Activated CD8-positive, alpha-beta memory T cell treated with anti-CD3 and anti-CD28 coated beads for 48 hours (primary cell): ENCODE measurements at places on chromosomes 1 and 21.

GRCh38 chr1:213211201-213211600 lies 160.2 kb downstream of the RPS6KC1 start:
- no peak for DNase-seq

DNA sequence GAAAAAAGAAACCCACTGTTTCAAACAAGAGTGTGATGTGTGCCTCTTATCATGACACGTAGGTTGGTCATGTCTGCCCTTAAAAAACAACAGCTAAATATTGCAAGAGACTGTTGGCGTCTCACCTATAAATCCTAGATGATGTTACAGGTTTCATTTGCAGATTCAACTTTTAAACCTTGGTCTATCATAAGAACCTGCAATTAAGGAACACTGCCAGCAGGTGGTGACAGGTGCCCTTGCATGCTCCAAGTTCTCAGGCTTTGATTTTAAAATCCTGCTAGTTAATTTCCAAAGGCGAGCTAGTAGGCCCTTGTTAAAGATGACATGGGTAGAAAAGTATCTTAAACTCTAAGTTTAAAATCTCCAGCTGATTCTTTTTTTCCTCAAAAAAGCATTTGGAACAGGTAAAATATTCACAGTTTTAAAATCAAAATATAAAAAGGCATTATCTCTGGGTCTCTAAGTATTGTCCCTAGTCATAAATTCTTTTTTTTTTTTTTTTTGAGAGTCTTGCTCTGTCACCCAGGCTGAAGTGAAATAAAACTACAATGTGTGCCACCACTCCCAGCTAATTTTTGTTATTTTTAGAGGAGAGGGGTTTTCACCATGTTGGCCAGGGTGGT lies 39.1 kb downstream of the CLSTN1 start:
- no peak for DNase-seq

DNA sequence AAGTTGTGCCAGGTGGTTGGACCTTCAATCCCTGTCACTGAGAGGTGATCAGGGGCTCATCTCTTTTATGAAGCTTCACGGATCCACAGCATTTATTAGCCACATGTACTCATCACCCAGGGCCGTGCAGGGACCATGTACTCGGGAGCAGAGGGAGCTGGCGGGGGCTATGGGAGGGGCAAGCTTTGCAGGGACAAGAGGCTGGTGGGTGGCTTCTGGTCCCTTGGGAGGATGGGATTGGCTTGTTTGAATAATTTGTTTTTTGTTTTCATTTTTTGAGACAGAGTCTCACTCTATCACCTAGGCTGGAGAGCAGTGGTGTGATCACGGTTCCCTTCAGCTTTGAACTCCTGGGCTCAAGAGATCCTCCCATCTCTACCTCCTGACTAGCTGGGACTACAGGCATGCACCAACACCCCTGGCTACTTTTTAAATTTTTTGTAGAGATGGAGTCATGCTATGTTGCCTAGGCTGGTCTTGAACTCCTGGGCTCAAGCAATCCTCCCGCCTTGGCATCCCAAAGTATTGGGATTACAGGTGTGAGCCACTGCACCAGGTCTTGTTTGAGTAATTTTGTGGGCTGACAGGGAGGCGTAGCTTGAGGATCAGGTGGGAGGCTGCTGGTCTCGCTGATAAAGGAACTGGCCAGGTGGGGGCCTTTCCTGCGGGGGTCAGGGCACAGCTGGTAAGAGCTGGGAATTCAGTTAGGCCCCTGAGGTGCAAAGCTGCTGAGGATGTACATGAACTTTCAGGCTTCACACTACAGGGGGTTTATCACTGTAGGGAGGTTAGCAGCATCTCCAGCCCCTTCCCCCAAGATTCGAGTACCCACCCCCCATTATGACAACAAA lies 308.0 kb upstream of the C1orf174 start:
- DNase-seq, result no peak

DNA sequence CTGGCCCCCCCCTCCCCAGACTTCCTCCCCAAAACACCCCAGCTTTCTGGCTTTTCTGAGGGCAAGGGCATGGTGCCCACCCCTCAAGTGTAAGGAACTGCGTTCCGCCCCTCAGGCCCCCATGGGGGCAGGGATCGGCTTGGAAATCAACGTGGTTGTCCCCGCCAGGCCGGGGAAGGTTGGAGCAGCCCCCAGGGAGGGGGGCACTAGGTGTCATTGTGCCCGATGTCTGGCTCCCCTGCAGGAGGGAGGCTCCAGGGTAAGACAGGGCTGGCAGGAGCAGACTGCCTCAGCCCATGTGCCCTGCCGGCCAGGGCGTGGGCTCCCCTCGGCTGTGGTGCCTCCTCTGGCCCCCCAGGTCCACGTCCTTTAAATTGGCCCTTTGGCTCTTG lies 7.4 kb upstream of the TFAP2E start:
- no peak for DNase-seq

GRCh38 chr1:54081306-54082270 lies 28.2 kb downstream of the TCEANC2 start:
- peak; percentile 12 for DNase-seq

DNA sequence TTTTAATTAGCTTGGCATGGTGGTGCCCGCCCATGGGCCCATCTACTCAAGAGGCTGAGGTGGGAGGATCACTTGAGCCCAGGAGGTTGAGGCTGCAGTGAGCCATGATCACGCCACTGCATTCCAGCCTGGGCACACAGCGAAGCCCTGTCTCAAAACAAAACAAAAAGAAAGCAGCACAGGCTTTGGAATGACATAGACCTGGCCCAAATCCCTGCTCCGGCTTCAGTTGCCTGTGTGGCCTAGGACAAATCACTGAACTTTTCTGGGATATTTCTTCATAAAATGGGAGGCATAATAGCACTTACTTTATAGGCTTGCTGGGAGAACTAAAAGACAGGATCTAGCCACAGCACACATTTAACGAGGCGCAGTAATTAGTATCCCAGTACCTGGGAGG lies 2.4 kb downstream of the PEAR1 start:
- no peak for DNase-seq

- DNase-seq, result no peak
These were observed 43.2 kb downstream of the DSTYK start for GRCh38 chr1:205168291-205168690.

GRCh38 chr1:184890539-184890973 lies 83.8 kb downstream of the NIBAN1 start:
- DNase-seq, result no peak

GRCh38 chr1:2074944-2075740 lies 24.9 kb downstream of the PRKCZ start:
- DNase-seq, result no peak

DNA sequence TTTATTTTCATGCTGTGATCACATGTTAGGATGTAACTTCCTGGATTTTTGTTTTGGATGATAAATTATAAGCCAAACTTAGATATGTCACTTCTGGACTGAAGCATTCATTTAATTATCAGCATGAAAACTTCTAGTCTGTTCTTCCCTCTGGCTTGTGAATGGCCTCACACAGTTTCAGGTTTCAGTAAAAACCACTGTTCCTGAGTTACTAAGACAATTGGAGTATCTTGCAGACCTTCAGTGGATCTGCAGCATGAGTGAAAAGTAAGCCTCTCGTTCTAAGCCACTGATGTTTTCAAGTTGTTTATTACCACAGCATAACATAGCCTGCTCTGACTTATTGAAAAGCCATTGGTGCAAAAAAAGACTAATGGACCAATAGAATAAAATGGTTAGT lies 55.3 kb upstream of the RGS21 start:
- no peak for DNase-seq

DNA sequence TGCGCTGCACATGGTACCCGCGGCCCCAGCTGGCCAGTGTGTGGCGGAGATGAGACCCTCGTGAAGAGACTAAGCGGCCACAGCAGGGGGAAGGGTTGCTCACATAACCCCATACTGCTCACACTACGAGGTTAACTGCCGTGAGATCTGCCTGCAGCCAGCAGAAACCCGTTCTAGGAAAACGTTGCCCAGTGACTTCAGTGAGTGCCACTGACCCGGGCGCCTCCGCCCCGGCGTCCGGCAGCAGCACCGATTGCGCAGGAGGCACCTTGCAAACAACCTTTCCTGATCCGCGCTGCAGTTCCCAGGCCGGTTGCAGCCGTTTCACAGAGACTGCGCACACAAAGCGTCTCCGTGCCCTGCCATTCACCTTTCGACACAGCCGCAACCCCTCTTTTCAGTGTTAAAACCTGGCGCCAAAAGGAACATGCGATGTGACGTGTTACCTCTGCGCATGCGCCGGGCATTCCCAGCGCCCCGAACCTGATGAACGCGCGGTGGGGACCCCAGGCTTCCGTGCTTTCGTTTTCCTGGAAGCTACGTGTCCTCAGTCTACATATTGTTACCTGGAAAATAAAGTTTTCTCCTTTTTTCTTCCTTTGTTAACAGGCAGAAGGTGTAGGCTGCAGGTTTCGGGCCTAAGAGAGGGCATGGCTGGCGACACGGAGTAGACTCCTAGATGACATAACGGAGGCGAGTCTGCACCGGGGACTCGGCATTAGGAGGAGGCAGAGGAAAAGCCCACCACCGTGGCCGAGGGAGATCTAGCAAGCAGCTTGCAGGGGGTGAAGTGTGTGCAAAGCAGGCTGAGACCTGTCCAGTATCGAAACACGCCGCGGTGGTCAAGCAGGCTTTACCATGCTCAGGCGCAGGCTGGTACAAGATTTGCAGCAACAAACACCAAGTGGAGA lies 8.9 kb downstream of the VPS26C start:
- DNase-seq, result peak; percentile 70

GRCh38 chr1:19812875-19813642 lies 2.0 kb downstream of the RNF186 start:
- DNase-seq, result no peak

- DNase-seq, result no peak
These were observed 102.7 kb upstream of the IVNS1ABP start for GRCh38 chr1:185419718-185420117.

DNA sequence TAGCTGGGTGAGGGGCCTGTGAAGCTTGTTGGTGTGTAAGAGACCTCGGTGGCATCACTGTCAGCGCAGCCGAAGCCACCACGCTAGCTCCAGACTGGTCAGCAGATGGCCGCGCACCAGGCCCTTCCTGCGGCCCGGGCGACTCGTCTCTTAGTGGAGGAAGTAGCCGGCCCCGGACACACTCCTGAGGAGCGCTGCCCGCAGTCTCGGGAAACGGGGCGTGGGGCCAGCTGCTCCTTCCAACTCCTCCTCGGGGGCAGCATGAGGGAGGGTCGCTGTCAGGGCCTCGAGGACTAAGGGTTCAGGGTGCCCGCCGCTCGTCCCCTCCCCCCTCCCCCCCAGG lies 20.4 kb downstream of the H3-3A start:
- no peak for DNase-seq

DNA sequence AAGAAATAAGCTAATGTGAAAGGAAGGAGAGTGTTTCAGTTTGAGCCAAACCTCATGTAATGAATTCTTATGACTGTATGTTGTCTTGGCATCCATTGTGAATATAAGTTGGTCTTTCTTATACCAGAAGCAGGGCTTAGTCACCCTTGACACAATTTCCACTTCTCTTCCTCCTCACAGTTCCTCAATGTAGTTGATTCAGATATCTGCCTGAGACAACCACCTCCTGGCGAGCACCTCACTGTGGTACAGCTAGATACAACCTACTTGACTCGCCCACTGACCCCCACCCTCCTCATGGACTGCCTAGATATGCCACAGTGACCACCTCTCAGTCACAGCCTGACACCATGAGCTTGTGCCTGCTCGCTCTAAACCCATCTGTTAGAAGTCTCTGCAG lies 45.6 kb downstream of the KYAT3 start:
- no peak for DNase-seq

- no peak for DNase-seq
These were observed 38.1 kb upstream of the GREM2 start for GRCh38 chr1:240649733-240650721.

DNA sequence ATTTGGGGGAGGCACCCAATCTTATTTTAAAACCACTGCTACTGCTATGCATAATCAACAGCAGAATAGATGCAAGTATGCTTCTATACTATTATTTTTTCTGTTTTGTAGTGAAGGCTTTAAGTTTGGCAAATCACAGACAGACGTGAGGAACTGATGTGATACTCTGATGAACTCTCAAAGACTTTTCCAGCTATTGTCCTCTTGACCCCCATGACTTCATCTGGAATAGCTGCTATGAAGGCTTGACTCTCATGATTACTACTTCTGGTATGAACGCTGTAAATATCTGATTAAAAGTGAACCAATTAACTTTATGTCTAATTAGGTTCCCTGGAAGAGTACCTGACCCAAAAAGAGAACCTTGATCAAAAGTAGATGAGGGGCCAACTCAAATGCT lies 49.1 kb downstream of the EYA3 start:
- no peak for DNase-seq

GRCh38 chr1:211885747-211886522 lies 55.4 kb upstream of the LPGAT1 start:
- DNase-seq, result no peak

- DNase-seq, result no peak
These were observed 67.4 kb downstream of the ARHGEF10L start for GRCh38 chr1:17606826-17607440.

- no peak for DNase-seq
These were observed 49.2 kb downstream of the VPS13D start for GRCh38 chr1:12279003-12279402.

- no peak for DNase-seq
These were observed 1.3 kb upstream of the IL19 start for GRCh38 chr1:206769304-206769731.

DNA sequence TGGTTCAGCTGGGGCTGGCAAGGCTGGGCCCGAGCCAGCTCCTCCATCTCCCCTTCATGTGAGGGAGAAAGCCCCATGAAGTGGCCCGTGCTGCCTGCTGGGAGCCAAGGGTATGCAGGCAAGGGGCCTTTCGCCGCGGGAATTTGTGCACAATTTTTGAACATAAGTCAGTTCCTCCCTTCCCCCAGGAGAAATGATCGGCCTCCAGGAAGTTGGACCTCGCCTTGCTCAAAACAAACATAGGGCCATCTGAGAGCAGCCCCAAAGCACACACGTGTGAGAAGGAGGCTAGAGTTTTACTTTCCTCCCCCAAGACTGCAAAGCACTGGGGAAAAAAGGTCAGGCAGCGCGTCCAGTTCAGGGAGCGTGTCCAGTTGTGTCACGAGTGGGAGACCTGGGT lies 64.7 kb downstream of the PRDM16 start:
- no peak for DNase-seq

GRCh38 chr1:93239863-93240262 lies 59.3 kb downstream of the CCDC18 start:
- no peak for DNase-seq

GRCh38 chr1:25896266-25896665 lies 10.0 kb downstream of the STMN1 start:
- DNase-seq, result no peak

DNA sequence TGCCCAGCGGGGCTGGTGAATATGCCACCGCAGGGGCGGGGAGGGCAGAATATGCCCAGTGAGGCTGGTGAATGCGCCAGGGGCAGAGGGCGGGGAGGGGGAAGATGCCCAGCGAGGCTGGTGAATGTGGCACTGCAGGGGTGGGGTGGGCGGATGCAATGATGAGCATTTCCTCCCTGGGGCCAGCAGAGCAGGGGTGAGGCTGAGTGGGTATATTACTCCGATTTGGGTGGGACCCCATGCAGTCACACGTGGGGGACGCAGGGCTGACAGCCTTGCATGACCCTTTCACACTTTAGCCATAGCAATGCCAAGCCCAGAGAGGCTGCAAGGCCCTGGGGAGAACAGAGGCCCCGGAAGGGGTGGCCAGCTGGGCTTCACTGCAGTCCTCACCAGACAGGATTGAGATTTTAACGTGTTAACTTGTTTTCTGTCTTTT lies 9.3 kb upstream of the SLX9 start:
- no peak for DNase-seq

- no peak for DNase-seq
These were observed 1.0 kb upstream of the BACH1 start for GRCh38 chr21:29297483-29298347.

- no peak for DNase-seq
These were observed 20.4 kb upstream of the RGS16 start for GRCh38 chr1:182624577-182624976.
